ENCODE measurements at places on chromosomes 4 and X.
A peak's percentile ranks its signal among the peaks of the same experiment; 100 is the strongest.

GRCh38 chrX:123807835-123808416, 51.9 kb upstream of the XIAP start:
- H3K4me3 ChIP-seq: no peak overlapping the region
- no peak for DNase-seq
- H3K27ac ChIP-seq: no peak overlapping the region
- no peaks in the 10 kb centered on the region for H3K36me3 ChIP-seq

DNA sequence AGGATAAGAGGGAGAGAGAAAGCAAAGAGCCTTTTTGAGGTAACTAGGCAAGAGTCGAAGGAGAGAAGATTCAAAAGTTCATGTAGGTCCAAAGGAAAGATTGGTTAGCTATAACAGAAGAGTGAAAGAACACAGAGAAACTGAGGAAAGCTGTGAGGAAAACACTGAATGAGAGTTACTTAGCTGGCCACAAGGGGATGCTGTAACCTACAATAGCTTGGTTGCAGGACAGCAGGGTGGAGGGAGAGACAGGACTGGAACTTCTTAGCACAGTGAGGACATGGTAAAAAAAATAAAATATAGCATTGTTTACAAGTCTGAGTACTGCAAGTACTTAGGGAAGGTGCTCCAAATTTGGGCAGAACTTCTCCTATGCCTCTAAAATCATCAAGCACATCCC, 48.3 kb downstream of the RAI2 start:
- no peak for DNase-seq
- H3K36me3 ChIP-seq: no peaks in the 10 kb centered on the region
- H3K27ac ChIP-seq: no peak overlapping the region
- H3K4me3 ChIP-seq: no peak overlapping the region
- peaks cover 10% of the 10 kb centered on the region for H3K4me1 ChIP-seq

DNA sequence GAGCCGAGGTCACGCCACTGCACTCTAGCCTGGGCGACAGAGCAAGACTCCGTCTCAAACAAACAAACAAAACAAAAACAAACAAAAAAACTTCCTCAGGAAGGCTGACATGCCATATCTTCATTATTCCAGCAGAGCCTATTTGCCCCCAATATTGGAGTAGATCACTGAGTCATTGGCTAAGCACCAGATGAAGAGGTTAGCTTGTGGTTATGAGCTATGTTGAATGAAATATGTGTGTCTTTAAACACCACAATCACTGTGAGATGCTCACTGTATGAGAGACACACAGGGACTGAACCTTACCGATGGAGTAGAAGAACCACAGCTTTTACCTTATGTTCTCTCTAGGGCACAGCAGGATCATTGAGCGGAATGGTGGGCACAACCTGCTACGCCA, 122.1 kb upstream of the EOLA2 start:
- no peaks in the 10 kb centered on the region for H3K27me3 ChIP-seq
- no peak overlapping the region for H3K4me3 ChIP-seq
- no peak overlapping the region for H3K27ac ChIP-seq
- no peak for DNase-seq
- H3K4me1 ChIP-seq: peaks cover 7% of the 10 kb centered on the region

DNA sequence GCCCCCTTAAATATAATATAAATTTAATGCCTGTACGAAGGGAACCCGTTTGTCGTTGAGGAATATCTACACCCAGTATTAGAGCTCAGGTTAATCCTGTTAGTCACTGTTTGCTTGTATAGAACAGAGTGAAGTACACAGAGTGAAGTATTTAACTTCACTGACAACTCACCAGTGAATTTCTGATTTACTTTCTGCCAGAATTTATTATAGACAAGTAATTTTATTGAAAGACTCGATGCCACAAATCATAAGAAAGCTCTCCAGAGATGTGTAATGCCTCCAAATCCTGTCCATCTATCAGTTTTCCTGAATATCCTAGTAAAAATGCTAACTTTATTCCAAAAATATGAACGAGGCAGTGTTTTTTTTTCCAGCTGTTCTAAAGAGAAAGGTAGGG, 1.6 kb downstream of the GAB1 start:
- H3K36me3 ChIP-seq: no peaks in the 10 kb centered on the region
- no peak overlapping the region for H3K27ac ChIP-seq
- H3K4me3 ChIP-seq: peak overlapping the region; percentile 89
- no peak for DNase-seq
- H3K27me3 ChIP-seq: no peaks in the 10 kb centered on the region
- peaks cover 16% of the 10 kb centered on the region for H3K4me1 ChIP-seq

DNA sequence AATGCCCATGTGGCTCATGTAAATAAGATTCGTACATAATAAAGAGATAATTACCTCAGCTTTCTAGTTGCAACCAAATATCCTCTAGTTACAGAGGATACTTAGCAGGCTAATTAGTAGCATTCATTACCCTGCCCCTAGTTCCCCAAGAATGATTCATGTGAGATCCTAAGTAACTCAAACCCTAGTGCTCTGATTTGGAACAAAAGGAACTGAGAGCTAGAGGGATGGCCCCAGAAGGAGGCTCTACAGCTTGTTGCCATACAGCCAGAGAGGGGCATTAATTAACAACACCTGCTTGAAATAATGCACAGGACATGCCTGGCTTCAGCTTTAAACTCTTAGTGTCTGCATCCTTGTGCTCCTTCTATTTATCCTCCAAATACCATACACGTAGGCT, 32.6 kb upstream of the CBR4 start:
- no peaks in the 10 kb centered on the region for H3K36me3 ChIP-seq
- peaks cover 17% of the 10 kb centered on the region for H3K4me1 ChIP-seq
- H3K27ac ChIP-seq: no peak overlapping the region
- H3K4me3 ChIP-seq: no peak overlapping the region
- no peak for DNase-seq

- no peaks in the 10 kb centered on the region for H3K4me1 ChIP-seq
- H3K36me3 ChIP-seq: no peaks in the 10 kb centered on the region
- no peak for DNase-seq
- H3K4me3 ChIP-seq: no peak overlapping the region
- H3K27ac ChIP-seq: no peak overlapping the region
- H3K27me3 ChIP-seq: no peaks in the 10 kb centered on the region
Observed at GRCh38 chr4:163949976-163950601, 455.6 kb downstream of the TMA16 start.

- H3K4me3 ChIP-seq: peak overlapping the region; percentile 71
- peak; percentile 86 for DNase-seq
- peak overlapping the region; percentile 97 for H3K27ac ChIP-seq
- H3K4me1 ChIP-seq: peaks cover 56% of the 10 kb centered on the region
- no peaks in the 10 kb centered on the region for H3K27me3 ChIP-seq
Observed at GRCh38 chr4:128812442-128813235, 3.1 kb downstream of the JADE1 start.

DNA sequence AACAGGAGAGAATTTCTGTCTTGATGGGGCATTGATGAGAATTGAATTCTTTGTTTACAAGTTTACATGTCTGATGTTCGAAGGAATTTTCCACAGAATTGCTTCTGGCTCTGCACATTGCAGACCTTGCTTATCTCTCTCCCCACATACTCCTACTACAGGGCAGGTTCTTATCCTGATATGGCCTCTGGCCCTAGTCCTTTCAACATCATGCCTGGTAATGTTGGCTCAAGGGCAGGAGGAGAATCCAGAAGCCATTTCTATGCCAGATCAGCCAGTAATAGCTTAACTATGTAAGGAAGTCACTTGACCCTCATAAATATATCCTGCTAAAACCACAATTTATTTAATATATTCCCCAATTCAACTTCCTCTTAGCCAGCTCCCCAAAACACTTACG, 24.3 kb upstream of the TSPAN5 start:
- no peaks in the 10 kb centered on the region for H3K27me3 ChIP-seq
- no peaks in the 10 kb centered on the region for H3K36me3 ChIP-seq
- H3K4me3 ChIP-seq: no peak overlapping the region
- DNase-seq: peak; percentile 28
- H3K27ac ChIP-seq: no peak overlapping the region

DNA sequence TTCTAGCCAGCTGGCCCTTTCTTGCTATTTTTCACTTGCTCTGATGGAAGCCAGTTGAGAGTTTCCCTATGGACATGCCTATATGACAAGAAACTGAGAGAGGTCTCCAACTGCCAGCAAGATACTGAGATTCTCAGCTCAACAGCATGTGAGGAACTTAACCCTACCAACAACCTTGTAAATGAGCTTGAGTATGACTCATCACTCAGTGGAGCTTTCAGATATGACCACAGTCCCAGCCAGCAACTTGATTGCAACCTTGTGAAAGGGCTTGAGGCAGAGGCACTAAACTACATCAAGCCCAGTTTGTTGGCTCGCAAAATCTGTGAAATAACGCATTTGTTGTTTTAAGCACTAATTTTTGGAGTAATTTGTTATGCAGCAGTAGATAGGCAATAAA, 175.8 kb downstream of the COMMD8 start:
- H3K27ac ChIP-seq: no peak overlapping the region
- no peak for DNase-seq
- no peaks in the 10 kb centered on the region for H3K36me3 ChIP-seq
- no peak overlapping the region for H3K4me3 ChIP-seq
- H3K4me1 ChIP-seq: no peaks in the 10 kb centered on the region

DNA sequence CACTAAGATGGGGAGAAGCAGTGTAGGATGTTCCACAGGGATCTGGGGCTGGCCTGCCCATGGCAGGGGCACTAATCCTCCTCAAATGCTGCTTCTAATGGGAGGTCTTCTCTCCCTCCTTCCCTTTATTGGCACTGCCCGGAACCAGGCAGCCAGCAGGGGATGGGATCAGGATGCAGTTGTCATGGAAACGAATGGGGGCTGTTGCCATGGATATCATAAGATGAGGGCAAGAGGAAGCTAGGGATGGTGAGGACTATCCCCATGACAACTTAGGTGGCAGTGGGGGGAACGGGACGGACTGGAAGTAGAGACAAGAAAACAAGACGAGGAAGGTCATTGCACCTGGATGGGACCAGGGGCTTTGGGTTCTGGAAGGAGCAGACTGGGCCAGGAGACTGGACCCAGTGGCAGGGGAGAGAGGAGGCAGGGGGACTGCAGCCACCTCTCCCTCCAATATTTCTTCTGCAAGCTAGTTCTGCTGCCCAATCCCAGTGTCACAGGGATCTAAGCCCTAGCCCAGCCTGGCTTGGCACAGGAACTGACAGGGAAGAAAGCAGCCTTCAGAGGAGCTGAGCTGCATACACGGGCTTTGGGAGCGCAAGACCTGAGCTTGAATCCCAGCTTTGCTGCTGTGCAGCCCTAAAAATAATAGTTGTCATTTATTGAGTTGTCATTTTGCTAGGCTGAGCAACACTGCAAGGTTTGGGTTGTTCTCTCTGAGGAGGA, 19.0 kb downstream of the IQSEC2 start:
- no peak for DNase-seq
- no peaks in the 10 kb centered on the region for H3K36me3 ChIP-seq
- no peak overlapping the region for H3K4me3 ChIP-seq
- no peak overlapping the region for H3K27ac ChIP-seq
- no peaks in the 10 kb centered on the region for H3K27me3 ChIP-seq
- no peaks in the 10 kb centered on the region for H3K4me1 ChIP-seq

GRCh38 chrX:150163956-150164726, 199.0 kb upstream of the MAMLD1 start:
- no peak overlapping the region for H3K4me3 ChIP-seq
- no peak for DNase-seq
- H3K27ac ChIP-seq: no peak overlapping the region
- H3K27me3 ChIP-seq: no peaks in the 10 kb centered on the region

GRCh38 chr4:173504181-173504503, 25.9 kb downstream of the HAND2 start:
- H3K27me3 ChIP-seq: peaks cover 98% of the 10 kb centered on the region
- no peaks in the 10 kb centered on the region for H3K36me3 ChIP-seq
- H3K4me3 ChIP-seq: no peak overlapping the region
- no peak overlapping the region for H3K27ac ChIP-seq
- peaks cover 19% of the 10 kb centered on the region for H3K4me1 ChIP-seq
- DNase-seq: peak; percentile 66

GRCh38 chr4:95417531-95417930, 131.2 kb downstream of the UNC5C start:
- no peak overlapping the region for H3K27ac ChIP-seq
- H3K27me3 ChIP-seq: no peaks in the 10 kb centered on the region
- no peak overlapping the region for H3K4me3 ChIP-seq
- H3K4me1 ChIP-seq: no peaks in the 10 kb centered on the region

DNA sequence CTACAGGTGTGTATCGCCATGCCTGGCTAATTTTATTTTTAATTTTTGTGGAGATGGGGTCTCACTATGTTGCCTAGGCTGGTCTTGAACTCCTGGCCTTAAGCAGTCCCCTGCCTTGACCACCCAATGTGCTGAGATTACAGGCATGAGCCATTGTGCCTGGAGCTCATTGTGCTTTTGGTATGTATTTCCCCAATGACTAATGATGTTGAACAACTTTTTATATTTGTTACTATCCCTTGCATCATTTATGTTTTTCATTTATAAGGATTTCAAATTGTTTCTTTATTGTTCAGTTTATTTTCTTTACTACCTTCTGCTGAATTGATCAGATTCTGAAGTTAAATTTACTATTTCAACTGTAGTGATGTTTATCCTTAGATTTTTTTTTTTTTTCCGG, 199.7 kb downstream of the CEP135 start:
- H3K27ac ChIP-seq: no peak overlapping the region
- H3K27me3 ChIP-seq: no peaks in the 10 kb centered on the region
- no peaks in the 10 kb centered on the region for H3K36me3 ChIP-seq

GRCh38 chr4:174211622-174212044, 71.8 kb downstream of the FBXO8 start:
- DNase-seq: no peak
- no peak overlapping the region for H3K4me3 ChIP-seq
- H3K27ac ChIP-seq: no peak overlapping the region
- H3K4me1 ChIP-seq: peaks cover 40% of the 10 kb centered on the region
- H3K36me3 ChIP-seq: no peaks in the 10 kb centered on the region

DNA sequence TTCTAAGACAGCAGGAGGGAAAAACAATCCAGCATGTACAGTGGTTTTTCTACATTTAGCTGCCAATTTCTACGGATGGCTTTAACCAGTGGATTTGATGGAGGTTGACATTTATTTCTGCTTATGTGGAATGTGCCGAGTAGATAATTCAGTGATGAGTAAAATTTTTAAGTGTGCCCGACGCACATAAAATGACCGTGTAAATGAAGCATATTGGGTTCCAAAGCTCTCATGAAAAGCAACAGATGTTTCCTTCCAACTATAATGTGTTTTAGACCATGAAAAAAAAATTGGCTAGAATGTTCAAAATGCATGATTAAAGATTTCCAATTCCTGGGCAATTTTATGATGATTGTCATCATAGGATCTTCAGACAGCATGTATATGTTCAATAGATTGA, 14.1 kb downstream of the INPP4B start:
- no peaks in the 10 kb centered on the region for H3K4me1 ChIP-seq
- H3K27me3 ChIP-seq: no peaks in the 10 kb centered on the region
- H3K36me3 ChIP-seq: no peaks in the 10 kb centered on the region
- no peak for DNase-seq
- H3K27ac ChIP-seq: no peak overlapping the region
- H3K4me3 ChIP-seq: no peak overlapping the region

DNA sequence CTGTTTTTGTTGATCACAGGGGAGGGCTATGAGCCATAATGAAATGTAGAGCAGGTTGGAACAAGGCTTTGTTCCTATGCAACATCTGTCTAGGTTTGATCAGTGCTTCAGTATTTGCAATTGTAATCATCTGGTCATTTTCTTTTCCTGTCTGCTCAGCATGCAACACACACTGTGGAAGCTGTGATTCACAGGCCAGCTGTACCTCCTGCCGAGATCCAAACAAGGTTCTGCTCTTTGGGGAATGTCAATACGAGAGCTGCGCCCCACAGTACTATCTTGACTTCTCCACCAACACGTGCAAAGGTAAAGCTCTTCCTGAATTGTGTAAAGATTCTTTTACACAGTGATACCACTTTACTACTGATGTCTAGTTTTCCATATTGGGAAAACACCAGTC, 181.9 kb upstream of the ANXA3 start:
- no peaks in the 10 kb centered on the region for H3K36me3 ChIP-seq
- no peak overlapping the region for H3K4me3 ChIP-seq
- H3K27me3 ChIP-seq: no peaks in the 10 kb centered on the region
- DNase-seq: peak; percentile 55
- no peak overlapping the region for H3K27ac ChIP-seq
